Frontal cortex (tissue), 4 donors: ENCODE measurements at places on chromosomes 4 and X. TPM values are rescaled to one million over a fixed set of nuclear protein-coding genes. Genes with fewer than 3 reads are reported as not detected.

GRCh38 chr4:92433272-92433758 lies 129.5 kb downstream of the GRID2 start:
- DNase-seq, result no peak

DNA sequence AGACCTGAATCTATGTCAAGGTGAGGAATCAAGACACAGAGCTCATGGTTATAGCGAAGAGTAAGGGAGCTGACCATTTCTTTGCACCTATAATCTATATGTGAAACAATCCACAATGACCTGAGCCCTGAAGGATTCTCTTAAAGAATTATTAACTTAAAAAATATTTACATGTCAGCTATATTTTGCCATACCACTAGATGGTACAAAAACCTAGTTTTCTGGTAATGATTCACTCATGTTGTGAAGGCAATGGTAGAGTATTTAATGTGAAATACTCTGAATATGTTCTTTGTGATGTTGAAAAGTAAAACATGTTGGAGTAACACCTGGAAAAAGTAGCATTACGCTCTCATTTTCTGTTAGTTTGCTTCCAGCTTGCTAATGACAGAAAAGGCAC lies 40.0 kb downstream of the VGLL1 start:
- DNase-seq, result no peak

DNA sequence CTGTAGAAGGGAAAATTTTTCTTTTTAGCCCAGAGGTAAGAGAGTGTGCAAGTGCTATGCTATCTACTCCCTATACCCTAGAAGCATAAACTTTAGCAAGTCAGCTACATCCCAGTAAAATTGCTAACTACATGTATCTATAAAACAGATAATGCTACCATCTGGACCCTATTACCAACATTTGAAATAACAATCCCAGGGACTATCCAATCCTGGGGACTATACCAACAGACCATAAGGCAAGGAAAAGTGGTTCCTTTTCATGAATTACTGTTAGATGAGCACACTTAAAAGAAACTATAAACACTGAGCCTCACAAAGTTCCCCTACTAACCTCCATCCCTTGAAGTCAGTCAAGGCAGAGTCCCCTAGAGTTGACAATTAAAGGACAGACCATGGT lies 213.6 kb upstream of the VEGFC start:
- no peak for DNase-seq

- DNase-seq, result no peak
These were observed 980 bp downstream of the AP1S2 start for GRCh38 chrX:15853586-15854079.

GRCh38 chr4:1474126-1475090 lies 68.2 kb upstream of the NKX1-1 start:
- no peak for DNase-seq

GRCh38 chrX:20988118-20988517 lies 386.1 kb upstream of the CNKSR2 start:
- no peak for DNase-seq

DNA sequence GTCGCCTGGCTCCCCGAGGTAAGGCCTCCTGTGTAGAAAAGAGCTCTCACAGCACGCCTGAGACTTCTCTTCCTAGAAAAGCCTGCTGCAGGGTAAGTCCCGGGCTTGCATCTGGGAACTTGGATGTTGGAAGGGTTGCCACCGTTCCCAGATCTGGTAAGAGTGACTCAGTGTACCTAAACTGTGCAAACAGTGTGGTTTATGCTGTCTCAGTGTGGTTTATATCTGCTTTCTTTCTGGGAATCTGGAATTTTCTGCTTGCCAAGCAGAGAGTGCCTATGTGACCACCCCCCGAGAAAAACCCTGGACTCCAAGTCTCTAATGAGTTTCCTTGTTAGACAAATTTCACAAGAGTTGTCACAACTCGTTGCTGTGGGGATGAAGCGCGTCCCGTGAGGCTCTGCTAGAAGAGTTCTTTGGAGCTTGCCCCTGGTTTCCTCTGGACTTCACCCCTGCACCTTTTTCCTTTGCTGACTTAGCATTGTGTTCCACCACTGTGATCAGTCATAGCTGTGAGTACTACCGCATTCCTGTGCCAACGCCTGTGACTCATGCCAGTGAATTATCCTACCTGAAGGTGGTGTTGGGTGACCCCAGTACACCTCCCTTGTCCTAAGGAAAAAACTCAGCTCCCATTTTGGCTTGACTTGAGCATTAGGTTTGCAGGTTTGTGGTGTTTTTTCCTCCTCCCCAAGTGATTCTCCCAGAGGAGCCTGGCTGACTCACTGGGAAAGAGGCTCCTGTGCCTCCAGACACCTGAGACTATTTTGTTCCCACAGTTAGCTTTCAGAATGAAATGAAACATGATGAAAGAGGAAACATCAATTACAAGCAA lies 14.5 kb downstream of the SLC2A9 start:
- DNase-seq, result no peak

DNA sequence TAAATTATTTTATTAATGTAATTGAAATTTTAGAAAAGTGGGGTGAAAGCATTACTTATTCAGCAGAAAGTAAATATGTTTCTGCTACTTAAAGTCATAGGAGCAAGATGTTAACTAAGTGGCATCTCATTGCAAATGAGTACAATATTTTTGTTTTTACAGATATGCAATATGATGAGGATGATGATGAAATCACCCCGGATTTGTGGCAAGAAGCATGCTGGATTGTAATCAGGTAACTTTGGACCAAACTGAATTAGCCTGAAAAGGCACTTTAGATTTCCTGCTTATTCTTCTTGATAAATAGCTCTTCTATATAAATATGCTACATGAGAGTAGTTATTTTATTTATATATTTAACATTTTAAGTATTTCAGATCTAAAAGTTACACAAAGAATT lies 7.5 kb downstream of the POLR2B start:
- DNase-seq, result no peak

DNA sequence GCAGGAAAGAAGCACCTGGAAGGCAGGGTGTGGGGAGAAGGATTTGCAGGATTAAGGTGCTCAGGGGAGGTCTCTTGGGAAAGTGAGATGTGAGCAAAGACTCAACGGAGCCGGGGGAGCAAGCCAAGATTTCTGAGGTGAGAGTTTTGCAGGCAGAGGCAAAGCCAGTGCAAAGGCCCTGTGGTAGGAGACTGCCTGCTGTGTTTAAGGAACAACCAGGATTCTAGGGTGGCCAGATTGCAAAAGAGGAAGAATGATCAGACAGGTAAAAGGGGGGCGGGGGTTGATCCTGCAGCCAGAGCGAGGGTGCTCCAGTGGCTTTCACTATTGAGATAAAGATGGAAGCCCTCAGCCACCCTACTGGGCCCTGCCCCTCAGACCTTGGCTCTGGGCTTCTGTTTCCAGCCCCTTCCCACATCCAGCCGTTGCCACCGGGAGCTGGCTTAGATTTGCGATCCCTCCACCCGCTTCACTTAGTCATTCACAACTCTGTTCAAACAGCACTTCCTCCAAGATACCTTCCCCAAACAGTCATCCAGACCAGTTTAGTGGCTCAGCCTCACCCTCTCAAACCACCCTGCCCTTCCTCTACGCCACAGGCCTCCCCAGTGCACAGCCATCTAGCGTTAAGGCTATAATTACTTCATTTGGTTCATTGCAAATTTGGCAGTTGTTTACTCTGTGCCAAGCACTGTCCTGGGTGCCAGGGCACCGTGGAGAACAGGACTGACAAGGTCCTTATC lies 23.3 kb upstream of the BCOR start:
- DNase-seq, result no peak

DNA sequence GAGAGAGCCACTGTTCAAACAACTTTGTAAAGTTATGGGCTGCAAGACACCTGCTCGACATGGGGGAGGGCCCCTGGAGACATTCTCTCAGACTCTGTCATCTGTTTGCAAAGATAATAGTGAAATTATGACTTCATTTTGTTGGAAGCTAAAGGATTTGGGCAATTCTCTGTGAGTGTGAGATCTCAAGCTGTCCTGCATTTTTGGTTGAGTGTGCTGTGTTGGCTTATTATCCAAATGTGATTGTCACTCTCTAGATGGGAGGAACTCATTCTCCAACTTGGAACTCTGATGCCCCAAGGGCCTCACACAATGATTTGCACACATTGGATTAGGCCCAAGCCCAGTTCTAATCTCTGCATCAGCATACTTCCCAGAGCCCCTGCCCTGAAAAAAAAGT lies 63.7 kb downstream of the STK32B start:
- no peak for DNase-seq

- no peak for DNase-seq
These were observed 29.5 kb downstream of the MSL3 start for GRCh38 chrX:11787564-11787963.

DNA sequence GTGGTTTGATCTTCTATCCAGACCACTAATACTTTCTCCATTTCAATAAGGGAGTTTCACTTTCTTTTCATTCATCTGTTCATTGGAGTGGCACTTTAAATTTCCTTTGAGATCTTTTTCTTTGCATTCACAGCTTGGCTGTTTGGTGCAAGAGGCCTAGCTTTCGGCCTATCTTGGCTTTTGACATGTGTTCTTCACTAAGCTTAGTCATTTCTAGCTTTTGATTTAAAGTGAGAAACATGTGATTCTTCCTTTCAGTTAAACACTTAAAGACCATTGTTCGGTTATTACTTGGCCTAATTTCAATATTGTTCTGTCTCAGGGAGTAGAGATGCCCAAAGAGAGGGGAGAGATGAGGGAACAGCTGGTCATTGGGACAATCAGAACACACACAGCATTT lies 24.3 kb downstream of the CXCL13 start:
- DNase-seq, result no peak

DNA sequence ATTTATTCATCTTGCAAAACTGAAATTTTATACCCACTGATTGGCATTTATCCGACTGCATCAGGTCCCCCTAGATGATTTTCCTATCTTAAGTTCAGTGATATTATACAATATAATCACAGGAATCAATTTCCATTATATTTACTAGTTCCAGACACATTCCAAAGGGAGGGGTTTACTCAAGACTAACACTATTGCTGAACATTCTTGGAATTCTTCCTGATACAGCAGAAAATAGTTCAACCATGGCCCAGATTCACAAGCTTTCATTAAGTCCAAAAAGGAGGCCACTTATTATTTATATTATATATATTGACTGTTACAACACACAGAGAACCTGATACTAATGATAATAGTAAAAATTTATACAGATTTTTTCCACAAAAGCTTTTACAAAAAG lies 2353.6 kb downstream of the PCDH7 start:
- no peak for DNase-seq

DNA sequence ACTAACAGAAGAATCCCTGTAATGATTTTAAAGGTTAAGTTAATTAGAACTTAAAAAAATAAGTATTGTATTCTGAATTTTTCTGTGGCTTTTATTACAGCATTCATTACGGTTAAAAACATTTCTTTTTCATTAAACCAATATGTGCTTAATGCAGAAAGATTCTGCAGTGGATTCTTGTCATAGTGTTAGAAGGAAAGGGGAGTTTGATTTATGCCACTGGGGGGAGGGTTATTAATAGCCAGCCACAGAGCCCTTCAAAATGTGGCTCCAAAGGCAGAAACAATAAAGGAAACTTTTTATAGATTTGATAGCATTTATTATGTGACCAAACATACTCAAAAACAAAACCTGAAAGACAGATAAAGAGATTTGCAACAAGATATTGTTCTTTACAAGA lies 9.1 kb downstream of the SMAD1 start:
- DNase-seq, result no peak

DNA sequence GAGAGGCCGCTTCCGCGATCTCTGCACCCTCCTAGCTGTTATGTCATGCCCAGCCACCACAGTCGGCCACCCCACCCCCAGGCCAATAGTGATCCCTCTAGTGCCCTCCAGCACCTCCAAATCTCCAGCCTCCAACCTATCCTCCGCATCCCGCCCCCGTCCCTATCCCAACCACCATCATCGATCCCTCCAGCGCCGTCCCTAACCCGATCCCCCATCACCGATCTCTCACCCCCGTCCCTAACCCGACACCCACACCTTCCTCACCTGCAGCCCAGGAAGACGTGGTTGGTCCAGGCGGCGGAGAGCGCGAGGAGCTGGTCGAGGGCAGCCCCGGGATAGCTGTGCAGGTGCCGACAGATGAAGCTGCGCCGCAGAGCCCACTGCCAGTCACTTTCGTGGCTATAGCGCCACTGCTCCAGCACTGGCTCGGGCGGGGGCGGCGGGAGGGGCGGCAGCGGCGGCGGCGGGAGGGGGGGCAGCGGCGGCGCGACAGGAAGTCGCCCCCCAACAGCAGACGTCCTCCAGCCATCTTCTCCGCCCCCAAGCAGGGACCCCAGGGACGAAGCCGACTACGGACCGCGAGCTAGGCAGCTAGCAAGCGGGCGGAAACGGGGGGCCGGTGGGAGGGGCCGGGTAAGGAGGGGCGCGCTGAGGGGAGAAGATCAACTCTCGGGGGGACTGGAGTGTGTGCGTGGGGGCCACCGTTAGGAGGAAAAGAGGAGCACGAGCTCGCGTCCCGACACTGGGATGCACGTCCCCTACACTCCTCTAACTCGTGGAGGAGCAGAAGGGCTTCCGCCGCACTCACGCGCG lies 552 bp downstream of the NKRF start:
- no peak for DNase-seq

DNA sequence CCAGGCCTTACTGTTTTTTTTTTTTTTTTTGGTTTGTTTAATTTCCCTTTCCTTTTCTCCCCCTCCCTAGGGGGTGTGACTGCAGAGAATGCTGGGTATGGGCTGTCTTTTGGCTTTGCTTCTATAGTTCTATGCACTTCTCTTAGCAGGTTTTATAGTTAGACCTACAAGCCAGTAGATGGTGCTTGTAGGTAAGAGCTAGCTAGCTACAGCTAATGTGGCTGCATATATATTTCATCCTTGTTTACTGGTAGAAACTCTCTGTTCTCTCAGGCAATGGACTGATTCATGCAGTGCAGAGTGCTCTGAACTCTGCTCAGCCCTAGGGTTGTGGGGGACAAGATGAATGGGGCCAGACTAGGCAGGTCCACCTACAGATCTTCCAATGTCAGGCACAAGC lies 246.4 kb downstream of the SH2D1A start:
- no peak for DNase-seq

GRCh38 chr4:74529284-74530041 lies 84.5 kb downstream of the AREG start:
- DNase-seq, result no peak

DNA sequence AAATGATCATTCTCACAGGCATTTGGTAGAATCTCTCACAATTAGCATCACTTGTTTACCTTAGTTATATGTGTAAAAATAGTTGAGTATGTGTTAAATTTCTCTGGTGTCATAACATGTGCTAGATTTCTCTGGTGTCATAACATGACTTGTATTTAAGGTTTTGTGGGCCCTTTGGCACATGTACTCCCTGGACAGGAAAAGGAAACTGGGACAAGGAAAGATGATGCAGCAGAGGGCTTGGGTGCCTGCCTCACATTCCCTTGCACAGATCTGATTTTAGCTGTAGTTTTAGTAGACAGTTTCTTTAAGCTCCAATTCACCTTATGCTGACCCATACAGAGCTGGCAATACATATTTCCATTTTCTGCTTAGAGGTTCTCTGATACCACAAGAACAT lies 726.0 kb downstream of the C4orf33 start:
- DNase-seq, result no peak

GRCh38 chr4:1833307-1834046 lies 22.5 kb downstream of the LETM1 start:
- DNase-seq, result no peak

GRCh38 chrX:44906041-44906440 lies 33.1 kb downstream of the KDM6A start:
- no peak for DNase-seq

MXRA5 gene
- 0.82 TPM for total RNA-seq

PTTG2 gene
- not detected for total RNA-seq

MAGED4B gene
- total RNA-seq, result 107 TPM

AASDH gene
- total RNA-seq, result 24.1 TPM

PITX2 gene
- total RNA-seq, result not detected

GAK gene
- total RNA-seq, result 38.3 TPM

ADRA2C gene
- total RNA-seq, result 3.7 TPM
